ENCODE measurements at places on chromosomes 11 and 22.

- DNase-seq = no peak
These were observed 41.8 kb downstream of the TMPRSS5 start for GRCh38 chr11:113664069-113664980.

DNA sequence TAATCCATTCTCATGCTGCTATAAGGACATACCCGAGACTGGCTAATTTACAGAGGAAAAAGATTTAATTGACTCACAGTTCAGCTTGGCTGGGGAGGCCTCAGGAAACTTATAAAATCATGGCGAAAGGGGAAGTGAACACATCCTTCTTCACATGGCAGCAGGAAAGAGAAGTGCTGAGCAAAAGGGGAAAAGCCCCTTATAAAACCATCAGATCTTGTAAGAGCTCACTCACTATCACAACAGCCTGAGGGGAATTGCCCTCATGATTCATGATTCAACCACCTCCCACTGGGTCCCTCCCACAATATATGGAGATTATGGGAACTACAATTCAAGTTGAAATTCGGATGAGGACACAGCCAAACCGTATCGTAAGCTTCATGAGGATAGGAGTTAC, 3.8 kb upstream of the CYB5R2 start:
- no peak for DNase-seq

- no peak for DNase-seq
These were observed 2.9 kb upstream of the GLB1L3 start for GRCh38 chr11:134273317-134273712.

DNA sequence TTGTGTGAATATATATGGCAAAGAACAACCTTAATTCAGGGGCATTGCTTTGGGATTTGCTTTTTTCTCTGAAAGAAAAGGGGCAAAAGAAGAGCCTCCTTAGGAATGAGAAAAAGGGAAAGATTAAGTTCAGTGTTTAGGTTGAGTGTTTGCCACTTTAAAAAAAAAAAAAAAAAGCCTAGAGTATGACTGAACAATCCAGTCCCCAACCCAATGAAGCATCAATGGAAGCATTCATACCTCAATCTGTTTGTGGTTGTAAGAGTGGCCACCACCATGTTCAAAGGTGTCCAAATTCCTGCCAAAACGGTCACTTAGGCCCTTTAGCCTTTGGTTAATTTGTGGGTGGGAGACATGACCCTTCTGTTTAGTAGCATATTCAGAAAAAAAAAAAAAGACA, 260.6 kb downstream of the SOX6 start:
- no peak for DNase-seq

GRCh38 chr22:30159561-30160353, 79.5 kb downstream of the HORMAD2 start:
- no peak for DNase-seq

DNA sequence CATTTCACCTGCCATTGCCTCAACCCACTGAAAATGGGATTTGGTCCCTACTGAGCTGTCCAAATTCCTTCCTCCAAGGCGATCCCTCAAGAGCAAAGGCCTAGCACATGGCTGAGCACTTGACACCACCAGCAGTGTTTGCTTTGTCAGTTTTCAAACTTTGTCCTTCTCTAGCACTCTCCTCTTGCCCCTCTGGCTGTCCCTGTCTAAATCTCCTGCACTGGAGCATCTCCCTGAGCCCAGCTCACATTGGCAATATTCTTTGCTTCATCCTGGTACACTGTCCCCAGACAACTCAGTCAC, 66.6 kb upstream of the FTH1 start:
- DNase-seq = no peak

GRCh38 chr22:17980015-17980590, 44.3 kb downstream of the MICAL3 start:
- DNase-seq = no peak

DNA sequence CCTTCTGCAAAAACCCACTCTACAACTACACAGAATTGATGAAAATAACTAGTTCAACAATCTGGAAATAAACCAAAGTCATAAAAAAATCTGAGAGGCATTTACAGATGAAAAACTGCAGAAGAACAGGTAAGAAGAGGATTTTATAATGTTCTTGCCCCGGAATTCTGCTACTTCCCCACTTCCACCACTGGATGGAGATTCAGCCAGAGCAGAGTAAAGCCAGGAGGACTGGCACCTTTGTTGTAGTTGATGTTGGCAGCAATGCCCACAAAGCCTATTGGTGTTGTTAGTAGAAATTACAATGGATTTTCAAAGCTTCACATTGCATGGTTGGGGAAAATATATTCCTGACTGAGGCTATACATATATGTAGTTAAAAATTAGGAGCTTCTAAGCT, 640.2 kb downstream of the LRRC4C start:
- no peak for DNase-seq

GRCh38 chr11:132913295-132913694, 619.0 kb downstream of the OPCML start:
- DNase-seq = no peak

Measured in GOT3 (cell line).